Stomach (tissue), 19 donors: ENCODE measurements at places on chromosomes 1 and 21. TPM values are rescaled to one million over a fixed set of nuclear protein-coding genes. Genes with fewer than 3 reads are reported as not detected.

AIRE gene
- total RNA-seq, result 0.87 TPM

ORC1 gene
- total RNA-seq, result 1.4 TPM

FMN2 gene
- total RNA-seq, result 0.87 TPM

SLC37A1 gene
- 9.8 TPM for total RNA-seq

SPATA17 gene
- total RNA-seq, result not detected

GRCh38 chr1:170556917-170557316 lies 25.0 kb downstream of the GORAB start:
- DNase-seq, result no peak

DNA sequence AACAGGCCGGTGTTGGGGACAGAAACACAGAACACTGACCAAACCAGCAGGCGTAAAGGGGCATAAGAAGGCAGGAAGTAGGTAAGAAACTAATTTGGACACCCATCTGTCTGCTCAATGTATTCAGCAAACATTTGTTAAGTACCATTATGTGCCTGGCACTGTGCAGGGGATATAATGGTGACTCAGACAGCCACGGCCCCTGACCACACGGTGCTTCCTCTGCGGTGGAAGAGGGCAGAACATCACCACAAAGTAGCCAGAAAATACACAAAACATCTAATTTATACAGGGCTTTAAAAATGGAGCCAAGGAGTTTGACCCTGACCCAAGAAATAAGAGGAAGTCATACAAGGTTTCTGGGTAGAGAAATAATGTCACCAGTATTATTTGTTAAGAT lies 12.9 kb downstream of the DNAJC11 start:
- DNase-seq, result no peak

- no peak for DNase-seq
Measured at GRCh38 chr1:186228749-186229148, 146.3 kb downstream of the TPR start.

GRCh38 chr1:173082913-173083312 lies 32.2 kb upstream of the TNFSF18 start:
- DNase-seq, result no peak

DNA sequence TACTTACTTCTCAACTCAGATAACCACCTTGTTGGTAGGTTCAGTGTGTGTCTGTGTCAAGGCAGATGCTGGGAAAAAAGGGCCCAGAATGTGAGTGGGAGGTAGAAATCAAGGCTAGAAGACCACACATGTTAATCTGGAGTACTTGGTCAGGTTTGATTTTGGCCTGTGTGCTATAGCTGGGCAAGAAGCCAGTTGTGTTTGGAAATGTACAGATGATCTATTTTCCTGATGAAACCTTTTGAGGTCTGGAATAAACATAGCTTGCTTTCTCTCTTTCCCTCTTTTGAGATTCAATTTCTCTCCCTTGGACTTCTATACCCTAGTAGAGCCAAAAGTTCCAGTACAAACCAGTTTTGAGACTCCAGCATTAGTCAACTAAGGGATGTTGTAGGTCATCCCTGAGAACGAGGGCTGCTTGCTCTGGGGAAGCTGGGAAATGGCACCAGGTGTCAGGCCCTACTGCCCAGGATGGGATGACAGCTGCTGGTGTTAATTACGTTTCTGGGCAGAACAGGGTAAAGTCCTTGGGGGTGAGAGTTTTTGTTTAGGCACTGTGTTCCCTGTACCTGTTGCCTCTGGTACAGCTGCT lies 15.8 kb downstream of the MAPKAPK2 start:
- no peak for DNase-seq

DNA sequence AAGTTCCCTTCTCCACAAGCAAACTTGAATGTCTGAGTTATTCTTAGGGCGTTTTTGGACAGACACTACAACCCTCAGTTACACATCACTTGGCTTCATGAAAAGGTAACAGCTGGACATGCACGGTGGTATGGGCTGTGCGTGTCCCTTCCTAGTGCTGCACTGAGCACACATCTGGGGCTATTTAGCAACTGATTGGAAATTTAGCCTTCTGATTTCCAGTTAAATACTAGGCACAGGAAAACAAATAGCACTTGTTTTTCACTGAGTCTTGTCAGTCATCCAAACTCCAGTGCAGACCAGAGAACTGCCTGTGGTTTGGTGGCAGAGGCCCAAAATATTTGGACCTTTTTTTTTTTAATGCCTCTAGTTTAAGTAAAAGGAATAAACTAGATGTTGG lies 134.7 kb downstream of the TGFBR3 start:
- DNase-seq, result no peak

- no peak for DNase-seq
Measured at GRCh38 chr1:198462365-198463019, 78.0 kb downstream of the ATP6V1G3 start.

DNA sequence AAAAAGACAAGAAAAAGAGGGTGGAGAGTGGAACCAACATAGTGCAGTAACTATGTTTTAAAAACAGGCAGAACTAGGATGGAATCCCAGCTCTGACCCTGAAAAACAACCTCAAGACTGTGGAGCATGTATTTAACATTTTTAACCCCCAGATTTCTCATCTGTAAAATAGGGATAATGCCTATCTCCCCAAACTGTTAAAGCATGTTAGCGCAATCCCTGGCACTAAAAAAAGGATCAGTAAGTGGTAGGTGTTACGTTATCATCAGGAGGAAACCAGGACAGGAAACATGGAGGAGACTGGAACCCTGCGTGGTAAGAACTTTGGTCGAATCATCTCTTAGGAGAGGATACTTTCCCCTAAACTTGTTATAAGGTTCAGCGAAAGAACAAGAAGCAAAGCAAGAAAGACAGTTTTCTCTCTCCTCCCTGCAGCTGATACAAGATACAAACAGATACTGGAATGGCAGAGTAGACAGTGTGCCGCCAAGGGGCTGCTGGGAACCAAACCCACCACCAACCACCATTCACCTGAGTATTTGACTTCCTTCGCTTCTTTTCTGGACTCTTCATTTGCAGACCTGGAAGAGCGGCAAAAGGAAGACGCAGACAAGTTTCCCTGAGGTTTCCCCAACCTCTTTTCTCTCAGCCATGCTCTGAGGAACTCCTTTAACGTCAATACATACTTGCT lies 991 bp downstream of the PYGO2 start:
- DNase-seq, result no peak

DNA sequence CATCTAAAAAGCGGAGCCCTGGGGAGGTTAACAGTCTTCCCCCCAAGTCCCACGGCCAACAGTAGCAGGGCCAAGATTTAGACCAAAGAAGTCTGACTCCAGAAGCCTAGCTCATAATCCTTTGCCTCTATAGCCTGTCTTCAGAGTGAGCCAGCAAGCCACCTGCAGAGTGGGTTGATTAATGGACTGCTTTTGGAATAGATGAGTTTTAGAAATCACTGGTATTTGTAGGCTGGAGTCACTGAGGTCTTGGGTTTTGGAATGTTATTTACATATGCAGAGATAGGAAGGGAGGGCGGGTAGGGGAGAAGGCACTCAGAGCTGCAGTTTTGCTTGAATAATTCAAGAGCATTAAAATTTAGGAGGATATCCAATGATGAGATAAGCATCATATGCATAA lies 90.8 kb upstream of the L1TD1 start:
- no peak for DNase-seq
